ENCODE measurements at places on chromosomes 13 and 19. TPM values are rescaled to one million over a fixed set of nuclear protein-coding genes. Genes with fewer than 3 reads are reported as not detected.

LILRB2 gene
- 0.53 TPM for total RNA-seq

RGL3 gene
- total RNA-seq, result 0.31 TPM

- H3K4me3 ChIP-seq, result no peak overlapping the region
- H3K4me1 ChIP-seq, result peaks cover 20% of the 10 kb centered on the region
- H3K27me3 ChIP-seq, result no peaks in the 10 kb centered on the region
- no peaks in the 10 kb centered on the region for H3K36me3 ChIP-seq
These were observed 15.0 kb downstream of the ARHGEF7 start for GRCh38 chr13:111130116-111130508.

- no peaks in the 10 kb centered on the region for H3K36me3 ChIP-seq
- no peaks in the 10 kb centered on the region for H3K4me1 ChIP-seq
- no peaks in the 10 kb centered on the region for H3K27me3 ChIP-seq
These were observed 36.4 kb downstream of the PSG11 start for GRCh38 chr19:42989851-42990250.

DNA sequence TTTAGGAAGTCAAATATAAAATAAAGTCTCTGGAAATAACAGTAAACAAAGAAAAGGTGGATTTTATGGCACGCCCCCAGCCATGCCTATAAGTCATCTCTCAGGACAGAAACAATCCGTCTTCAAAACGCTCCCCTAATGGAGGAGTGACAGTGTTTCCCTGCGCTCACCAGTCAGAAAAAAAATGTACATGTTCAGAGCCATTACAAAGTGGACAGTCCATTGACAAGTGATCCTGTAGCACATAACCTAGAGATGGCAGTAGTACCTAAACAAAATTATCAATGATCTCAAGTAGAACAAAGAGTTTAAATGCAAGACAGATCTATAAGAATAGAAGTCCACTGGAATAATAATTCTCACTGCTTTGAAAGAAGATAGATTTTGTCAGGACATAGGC, 891.7 kb upstream of the MIR17HG start:
- H3K36me3 ChIP-seq, result no peaks in the 10 kb centered on the region
- no peaks in the 10 kb centered on the region for H3K27me3 ChIP-seq
- DNase-seq, result peak; percentile 18
- H3K4me3 ChIP-seq, result no peak overlapping the region

DNA sequence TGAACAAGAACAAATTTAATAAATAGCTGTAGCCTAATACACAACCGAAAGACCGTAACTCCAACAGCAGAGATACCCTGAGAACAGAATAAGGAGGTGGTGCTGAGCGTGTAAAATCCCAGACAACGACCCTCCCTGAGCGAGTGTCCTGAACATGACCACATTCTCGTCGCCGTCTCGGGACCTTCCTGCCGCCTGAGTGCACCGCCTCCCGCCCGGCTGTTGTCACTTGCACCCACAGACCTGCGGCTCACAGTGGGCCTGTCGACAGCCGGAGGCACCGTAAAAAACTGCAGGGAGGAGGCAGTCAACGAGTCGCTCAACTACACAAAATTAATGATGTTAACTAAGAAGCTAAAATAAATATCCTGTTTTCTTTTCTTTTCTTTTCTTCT, 35.8 kb upstream of the GRTP1 start:
- H3K27me3 ChIP-seq, result no peaks in the 10 kb centered on the region
- no peak overlapping the region for H3K27ac ChIP-seq
- DNase-seq, result no peak
- no peak overlapping the region for H3K4me3 ChIP-seq

- H3K36me3 ChIP-seq, result no peaks in the 10 kb centered on the region
- DNase-seq, result no peak
- no peak overlapping the region for H3K4me3 ChIP-seq
- no peaks in the 10 kb centered on the region for H3K4me1 ChIP-seq
- no peaks in the 10 kb centered on the region for H3K27me3 ChIP-seq
These were observed 118.0 kb upstream of the SLITRK5 start for GRCh38 chr13:87553142-87553541.

GRCh38 chr13:59689057-59689456, 474.7 kb downstream of the DIAPH3 start:
- DNase-seq, result no peak
- no peaks in the 10 kb centered on the region for H3K36me3 ChIP-seq
- H3K4me3 ChIP-seq, result no peak overlapping the region
- no peak overlapping the region for H3K27ac ChIP-seq
- no peaks in the 10 kb centered on the region for H3K4me1 ChIP-seq

GRCh38 chr19:16386619-16387240, 62.1 kb downstream of the KLF2 start:
- no peak overlapping the region for H3K4me3 ChIP-seq
- H3K4me1 ChIP-seq, result peaks cover 20% of the 10 kb centered on the region
- H3K27ac ChIP-seq, result no peak overlapping the region
- peak; percentile 69 for DNase-seq
- H3K36me3 ChIP-seq, result peaks cover 50% of the 10 kb centered on the region

Data from muscle of leg (tissue), 16 donors.